Foreskin melanocyte (primary cell): ENCODE measurements at places on chromosomes 5 and 9.

- DNase-seq: no peak
These were observed 181.3 kb downstream of the SNCAIP start for GRCh38 chr5:122493091-122494021.

GRCh38 chr5:60014331-60014730, 120.8 kb upstream of the PDE4D start:
- no peak for DNase-seq

DNA sequence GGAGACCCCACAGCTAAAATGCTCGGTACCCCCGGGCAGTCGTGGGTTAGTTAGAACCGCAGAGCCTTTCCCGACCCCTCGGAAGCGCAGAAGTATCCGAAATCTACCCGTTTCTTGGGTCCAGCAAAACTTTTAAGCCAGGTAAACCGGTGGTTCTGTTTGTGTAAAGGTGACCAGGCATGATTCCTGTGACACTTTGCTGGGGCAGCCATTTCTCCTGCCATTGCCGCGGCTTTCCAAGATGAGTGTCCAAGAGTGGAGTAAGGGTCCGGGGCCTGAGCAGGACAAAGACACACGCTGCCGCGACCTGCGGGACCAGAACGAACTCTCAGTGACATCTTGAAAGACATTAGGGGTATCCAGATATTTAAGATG, 655 bp downstream of the MARVELD2 start:
- no peak for DNase-seq

DNA sequence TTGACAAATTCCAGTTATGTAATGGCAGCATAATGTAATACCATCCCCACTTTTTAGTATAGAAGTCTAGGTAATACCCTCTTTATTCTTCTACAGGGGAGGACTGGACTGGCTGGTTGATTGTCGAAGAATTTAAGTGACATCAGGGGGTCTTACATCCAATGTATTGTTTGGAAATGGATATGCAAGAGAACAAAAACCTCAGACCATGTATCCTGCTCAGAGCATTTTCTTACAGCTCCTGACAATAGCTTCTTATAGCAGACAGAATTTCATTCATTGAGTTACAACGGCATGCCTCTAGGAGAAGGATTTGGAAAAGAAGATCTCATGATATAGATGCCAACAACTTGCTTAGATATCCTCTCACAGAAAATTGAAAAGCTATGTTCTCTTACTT, 2032.3 kb downstream of the EFNA5 start:
- no peak for DNase-seq

DNA sequence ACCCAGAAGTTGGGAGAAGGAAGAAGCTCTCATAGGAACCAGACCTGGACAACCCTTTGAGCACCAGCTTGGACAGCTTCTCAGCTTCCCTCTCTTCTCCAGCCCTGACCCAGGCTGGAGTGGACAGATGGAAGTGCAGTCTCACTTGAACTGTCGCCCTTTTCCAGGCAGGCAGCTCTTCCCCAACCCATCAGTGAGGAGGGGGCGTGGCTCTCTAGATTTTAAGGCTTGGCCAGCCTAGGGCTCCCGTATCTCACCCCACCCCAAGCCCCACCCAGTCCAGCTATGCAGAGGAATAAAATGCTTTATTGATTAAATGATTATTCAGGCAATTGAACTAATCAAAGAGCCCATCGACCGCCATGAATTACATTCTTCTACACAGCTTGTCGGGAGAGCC, 2.2 kb downstream of the PAX5 start:
- DNase-seq: no peak

GRCh38 chr5:60765019-60765709, 65.2 kb upstream of the DEPDC1B start:
- no peak for DNase-seq
